A673 (cell line): ENCODE measurements at places on chromosomes 5 and 9.

DNA sequence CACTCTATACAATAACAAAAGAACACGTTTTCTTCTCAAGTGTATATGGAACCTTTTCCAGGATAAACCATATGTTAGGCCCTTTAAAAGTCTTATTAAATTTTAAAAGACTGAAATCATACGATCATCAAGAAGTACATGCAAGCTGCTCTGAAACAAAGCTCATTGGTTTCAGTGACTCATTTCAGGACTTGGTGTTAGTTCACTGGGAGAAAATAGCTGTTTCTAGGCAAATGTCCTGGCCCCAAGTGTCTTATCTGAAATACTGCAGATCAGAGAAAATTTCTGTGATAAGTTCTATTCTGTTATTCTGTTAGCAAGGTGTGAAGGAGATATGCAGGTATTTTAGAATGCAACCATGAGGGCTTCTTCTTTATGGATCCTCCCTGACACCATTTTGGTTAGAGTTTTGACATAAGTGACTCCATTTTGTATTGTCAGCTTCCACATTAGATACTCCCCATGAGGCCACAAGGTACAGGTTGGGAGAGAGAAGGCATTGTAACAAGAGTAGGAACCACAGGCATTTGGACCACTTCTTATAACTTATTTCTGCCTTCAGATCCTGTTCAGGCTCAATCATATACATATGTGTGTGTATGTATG, 7.5 kb upstream of the CCDC180 start:
- DNase-seq = no peak

DNA sequence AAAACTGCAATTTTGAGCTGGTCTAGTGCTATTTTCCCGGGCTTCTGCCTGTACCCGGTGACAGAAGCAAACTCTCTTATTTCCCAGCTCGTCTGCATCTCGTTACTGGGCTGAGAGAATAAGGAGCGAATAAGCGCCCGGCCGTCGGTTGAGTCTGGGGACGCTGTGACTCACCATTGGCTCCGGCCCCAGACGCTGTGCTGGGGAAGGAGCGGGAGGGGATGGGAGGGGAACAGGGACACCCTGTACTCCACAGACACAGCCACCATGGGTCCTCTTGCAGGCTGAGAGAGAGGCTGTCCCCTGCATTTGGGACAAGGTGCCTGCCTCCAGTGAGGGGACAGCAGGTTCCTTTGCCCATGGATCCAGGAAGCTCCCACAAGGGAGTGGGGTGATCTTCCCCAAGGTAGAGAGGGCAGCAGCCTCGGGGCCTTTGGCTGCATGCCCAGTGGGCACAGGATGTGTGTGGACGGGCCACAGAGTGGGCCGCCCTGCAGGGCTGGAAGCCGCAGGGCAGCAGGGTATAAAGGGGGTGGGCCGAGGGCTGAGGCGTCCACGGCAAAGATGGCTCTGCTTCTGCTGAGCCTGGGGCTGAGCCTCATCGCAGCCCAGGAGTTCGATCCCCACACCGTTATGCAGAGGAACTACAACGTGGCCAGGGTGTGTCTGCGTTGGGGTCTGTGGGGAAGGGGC, at the start of gene LCN9:
LCN9 (plus strand) TSS at position 552 of the 693 bp plus-strand sequence; CDS start at position 565, 13 bp downstream.
- peak; percentile 26 for DNase-seq

GRCh38 chr5:175614223-175614815, 43.6 kb upstream of the HRH2 start:
- DNase-seq = no peak

DNA sequence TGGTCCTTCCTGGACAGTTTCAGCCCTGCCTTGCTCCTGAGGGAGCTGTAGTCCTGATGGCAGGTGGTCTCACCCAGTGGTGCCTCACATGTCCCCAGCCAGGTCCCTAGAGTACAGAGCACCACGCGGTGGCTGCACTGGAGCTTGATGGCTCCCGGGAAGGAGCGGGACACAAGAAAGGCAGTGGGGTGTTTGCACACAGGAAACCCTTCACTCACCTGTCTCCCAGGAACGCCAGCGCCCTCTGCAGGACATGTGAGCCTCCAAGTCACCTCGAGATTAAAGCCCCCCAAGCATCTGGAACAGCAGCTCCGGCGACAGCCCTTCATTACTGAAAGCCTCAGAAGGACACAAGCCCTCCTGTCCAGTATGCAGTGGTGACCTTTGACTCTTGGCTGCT, 19.9 kb upstream of the TMEM250 start:
- peak; percentile 77 for DNase-seq

DNA sequence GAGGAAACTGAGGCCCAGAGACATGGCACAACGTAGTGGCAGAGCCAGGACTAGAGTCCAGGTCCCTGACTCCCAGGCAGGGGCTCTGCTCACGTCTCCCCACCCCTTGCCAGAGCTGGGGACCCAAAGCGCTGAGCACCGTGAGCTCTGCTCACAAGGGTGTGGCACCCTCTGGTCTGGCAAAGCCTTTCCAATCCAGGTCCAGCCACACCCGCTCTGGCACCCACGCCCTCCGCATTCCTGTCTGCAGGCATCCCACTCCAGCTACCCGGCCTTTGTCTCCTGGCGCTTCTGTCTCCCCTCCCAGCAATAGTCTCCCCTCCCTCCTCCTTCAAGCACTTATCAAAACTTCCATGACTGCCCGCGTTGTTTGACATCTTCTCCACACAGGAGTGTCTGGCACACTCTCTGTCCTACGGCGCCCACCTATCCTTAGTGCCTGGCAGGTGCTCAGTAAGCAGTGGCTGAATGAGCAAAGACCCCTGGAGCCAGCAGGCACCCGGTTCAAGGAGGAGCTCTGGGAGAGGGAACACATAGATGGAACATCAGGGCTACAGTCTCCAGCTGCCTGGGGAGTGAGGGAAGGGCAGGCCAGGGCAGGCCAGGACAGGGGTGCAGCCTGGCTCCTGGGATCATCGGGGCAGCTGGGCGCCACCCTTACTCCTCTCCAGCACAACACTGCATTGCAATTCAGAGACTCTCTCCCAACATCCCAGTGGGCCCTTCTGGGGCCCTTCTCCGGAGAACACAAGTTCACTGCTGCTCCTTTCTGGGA, 12.0 kb downstream of the HIGD2A start:
- no peak for DNase-seq
